ENCODE measurements at places on chromosomes 7 and 10.
A peak's percentile ranks its signal among the peaks of the same experiment; 100 is the strongest.

DNA sequence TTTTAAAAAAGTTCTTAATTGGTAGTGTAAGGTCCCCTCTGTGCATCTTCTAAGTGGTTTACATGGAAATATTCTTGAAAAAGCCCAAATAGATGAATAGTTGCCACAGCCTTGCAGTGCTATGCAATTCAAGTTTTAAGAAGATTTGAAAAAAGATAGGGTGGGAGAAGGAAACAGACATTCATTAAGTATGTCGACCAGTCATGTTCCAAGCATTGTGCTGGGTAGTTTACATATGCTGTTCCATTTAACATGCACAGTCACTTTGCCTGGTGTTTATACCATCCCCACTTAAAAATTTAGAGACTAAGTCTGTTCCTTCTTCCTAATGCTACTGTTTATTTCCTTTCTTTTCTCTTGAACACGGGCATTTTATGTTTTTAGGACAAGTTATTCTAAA is 28.1 kb upstream of the NAMPT start:
- peak; percentile 22 for DNase-seq

DNA sequence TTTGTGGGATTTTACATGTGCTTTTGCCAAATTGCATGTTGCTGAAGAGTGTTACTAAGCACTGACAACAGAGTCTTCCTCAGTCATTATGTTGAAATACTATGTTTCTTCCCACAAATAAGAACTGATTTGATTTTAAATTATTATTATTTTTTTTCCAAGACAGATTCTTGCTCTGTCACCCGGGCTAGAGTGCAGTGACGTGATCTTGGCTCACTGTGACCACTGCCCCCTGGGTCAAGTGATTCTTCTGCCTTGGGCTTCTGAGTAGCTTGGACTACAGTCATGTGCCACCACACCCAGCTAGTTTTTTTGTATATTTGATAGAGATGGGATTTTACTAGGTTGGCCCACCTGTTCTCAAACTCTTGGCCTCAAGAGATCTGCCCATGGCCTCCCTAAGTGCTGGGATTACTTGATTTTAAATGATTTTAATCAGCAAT is 42.3 kb downstream of the MINPP1 start:
- no peak for DNase-seq

DNA sequence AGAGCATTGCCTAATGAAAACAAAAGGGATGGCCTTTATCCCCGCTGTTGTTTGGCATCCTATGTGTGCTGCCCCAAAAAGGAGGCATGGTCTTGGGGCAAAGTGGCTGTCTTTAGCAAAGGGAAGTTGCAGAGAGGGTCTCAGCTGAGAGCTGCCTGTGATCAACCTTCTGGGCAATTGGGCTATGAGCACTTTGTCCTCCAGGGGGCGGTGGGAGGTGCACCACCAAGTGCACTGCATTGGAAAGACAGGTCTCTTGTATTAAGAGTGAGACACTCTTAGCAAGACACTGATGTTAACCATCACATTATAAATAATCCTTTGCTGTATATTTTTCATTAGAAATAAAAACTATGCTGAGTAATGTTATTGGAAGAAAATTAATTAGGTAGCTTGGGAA is 314.8 kb downstream of the POM121L12 start:
- DNase-seq, result no peak

DNA sequence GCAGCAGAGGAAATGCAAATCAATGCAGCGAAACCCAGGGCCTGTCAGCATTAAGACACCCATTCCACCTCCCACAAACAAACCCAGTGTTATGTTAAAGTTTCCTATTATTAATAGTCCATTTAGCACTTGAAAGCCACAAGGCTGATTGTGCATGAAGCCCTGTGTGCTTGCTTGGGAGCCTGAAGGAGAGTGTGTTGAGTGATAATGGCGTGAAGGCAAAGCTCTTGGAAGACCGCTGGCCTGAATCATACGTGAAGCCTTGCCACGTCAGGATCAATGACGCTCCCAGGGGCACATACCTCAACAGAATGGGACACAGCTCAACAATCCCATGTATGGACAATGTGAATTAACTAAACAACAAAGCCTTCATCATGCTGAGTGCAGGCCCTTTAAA is 25.1 kb downstream of the PTPRN2 start:
- no peak for DNase-seq

Measured in astrocyte (in vitro differentiated cells and primary cell).